ENCODE measurements at places on chromosomes 5 and 9.

DNA sequence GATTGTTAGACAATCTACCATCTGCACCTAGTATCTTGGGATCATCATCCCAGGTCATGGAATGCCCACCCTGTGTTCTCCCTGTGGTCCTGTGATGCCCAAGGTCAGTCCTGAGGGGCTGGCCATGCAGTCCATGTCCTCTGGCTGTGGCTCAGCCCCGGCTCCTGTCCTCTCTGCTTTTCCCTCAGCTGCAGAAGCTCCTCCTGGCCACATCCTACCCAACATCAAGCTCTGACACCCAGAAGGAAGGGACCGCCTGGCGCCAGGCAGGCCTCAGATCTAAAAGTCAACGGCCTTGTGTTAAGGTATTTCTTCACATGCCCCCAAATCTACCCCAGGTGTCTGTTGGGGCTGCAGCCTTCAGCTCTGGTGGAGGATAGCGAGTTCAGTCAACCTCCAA is 100.5 kb downstream of the PPARGC1B start:
- DNase-seq: no peak

DNA sequence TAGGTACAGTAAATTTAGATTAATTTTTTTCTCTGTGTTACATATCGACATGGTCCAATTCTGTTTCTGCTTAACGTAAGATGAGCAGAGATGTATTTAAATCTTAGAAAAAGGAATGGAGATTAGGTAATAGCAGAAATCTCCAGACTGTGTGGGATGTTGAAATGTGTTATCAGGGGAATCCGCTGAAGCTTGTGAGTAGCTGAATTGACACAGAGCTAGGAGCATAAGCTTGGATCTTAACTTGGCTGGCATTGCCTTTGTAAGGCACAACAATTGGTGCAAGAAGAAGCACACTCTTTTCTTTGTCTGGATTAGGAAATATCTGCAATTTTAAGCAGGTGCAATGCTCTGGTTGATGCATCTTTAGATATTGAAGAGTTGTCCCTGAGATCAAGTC is 53.1 kb downstream of the PLPPR1 start:
- DNase-seq: no peak

- no peak for DNase-seq
These were observed 80.2 kb downstream of the DOCK2 start for GRCh38 chr5:169717288-169717687.

GRCh38 chr5:120293796-120294195 is 170.3 kb upstream of the PRR16 start:
- no peak for DNase-seq

GRCh38 chr9:121744002-121744686 is 92.7 kb downstream of the DAB2IP start:
- DNase-seq: no peak
